ENCODE measurements at places on chromosomes 3 and 15.

- DNase-seq = no peak
These were observed 161.5 kb upstream of the MB21D2 start for GRCh38 chr3:193078996-193079753.

DNA sequence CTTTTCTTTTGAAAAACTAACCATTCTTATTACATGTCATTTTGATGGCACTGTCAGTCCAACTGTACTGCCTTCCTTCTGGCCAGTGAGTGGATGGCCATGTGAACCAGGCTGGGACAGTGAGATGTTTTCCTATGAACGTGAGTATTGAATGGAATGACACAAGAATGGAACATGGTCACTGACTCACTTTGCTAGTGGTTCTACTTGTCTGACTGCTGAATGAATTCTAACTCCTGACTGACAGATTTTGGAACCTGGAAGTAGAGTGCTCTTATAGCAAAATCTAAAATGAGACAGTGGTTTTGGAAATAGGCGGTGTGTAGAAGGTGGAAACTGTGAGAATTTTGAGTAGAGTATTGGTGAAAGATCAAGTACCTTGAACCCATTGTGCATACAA lies 606.9 kb upstream of the KCNMB2 start:
- DNase-seq = no peak

DNA sequence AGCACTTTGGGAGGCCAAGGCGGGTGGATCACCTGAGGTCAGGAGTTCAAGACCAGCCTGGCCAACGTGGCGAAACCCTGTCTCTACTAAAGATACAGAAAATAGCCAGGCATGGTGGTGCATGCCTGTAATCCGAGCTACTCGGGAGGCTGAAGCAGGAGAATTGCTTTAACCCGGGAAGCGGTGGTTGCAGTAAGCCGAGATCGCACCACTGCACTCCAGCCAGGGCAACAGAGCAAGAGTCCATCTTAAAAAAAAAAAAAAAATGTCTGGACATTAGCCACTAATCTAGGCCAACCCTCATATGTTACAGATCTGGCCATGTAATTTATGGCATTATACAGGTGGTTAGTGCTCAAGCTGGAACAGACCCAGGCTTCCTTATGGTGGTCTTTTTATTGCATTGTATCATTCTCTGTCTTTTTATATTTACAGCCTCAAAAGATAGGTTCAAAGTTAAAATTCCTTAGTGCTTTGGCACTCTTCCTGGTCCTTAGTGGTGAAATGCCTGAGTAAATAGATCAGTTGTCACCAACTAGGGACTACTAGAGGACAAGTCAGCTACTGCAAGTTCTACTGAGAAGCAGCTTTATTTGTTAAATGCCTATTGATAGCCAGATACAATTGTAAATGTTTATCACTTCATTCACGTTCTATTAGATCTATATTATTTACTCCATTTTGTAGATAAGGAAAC lies 16.0 kb downstream of the STARD9 start:
- no peak for DNase-seq

DNA sequence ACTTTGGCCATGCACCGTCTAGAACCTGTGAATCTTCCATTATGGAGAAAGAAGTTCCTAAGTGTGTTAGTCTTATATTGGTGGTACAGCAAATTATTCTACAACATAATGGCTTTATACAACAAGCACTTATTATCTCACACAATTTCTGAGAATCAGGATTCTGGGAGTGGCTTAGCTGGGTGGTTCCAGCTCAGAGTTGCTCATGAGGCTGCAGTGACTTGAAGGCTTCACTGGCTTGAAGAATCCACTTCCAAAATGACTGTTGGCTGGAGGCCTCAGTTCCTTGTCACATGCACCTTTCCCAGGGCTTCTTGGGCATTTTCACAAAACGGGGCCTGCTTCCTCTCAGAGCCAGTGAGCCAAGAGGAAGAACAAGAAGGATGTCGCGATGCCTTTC lies 82.3 kb upstream of the RNF7 start:
- DNase-seq = no peak

DNA sequence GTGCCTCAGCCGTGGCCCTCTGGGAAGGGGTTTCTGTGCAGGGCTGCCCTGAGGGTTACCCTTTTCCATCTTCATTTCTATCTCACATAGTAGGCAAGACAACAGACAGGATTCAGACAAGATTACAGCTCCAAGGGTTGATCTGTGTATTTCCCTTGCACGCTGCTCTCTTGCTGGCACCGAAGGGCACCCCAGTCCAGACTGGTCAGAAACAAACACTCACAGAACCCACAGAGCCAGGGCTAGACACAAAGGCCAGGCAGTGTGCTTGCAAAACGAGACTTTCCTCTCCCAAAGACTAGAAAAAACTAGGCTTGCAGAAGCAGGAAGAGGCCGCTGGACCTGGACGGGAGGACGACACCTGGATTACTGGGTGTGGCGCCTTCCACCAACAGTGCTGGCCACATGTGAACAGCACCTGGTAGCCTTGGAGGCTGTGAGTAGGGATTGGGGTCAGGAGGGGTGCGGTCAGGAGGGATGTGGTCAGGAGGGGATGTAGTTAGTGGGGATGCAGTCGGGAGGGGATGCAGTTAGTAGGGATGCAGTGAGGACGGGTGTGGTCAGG lies 96.8 kb downstream of the BDH1 start:
- no peak for DNase-seq

DNA sequence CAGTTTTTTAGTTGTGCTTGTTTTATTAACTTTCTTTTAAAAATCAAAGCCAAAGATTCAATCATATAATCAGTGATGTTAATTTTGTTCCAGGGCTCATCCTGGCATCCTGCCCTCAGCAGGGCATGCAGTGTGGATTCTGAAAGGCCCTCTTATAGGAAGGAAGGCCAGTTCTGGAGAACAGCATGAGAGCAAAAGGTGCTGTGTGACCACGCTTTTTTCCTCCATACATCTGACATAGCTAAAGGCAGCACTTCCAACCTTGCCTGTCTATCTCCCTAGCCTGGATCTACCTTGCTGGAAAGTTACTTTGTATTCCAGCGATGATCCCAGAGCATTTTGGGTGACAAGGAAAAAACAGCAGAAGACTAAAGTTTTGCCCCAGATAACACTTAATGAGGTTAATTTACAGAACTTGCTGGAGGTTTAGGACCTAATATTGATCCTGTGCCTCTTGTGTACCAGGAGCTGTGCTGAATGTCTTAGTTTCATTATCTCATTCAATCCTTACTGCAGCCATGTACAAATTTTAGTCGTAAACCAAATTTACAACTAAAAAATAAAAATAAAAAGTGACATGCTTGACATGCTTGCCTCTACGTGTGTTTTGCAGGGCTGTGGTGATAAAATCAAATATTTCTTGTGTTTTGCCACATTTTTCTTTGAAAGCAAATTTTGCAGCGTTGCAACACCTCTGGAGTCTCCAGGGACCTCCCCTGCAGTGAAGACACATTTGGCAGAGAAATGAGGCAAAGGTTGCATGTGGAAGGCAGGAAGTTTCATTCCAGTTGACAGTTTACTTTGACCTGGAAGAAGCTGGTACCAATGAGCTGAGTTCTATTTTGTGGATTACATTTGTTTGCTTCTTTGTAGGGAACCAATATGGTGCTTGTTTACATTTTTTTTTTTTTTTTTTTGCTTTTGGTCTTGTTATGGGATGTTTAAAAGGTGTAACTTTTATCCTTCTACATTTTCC lies 13.2 kb downstream of the IL1RAP start:
- no peak for DNase-seq

DNA sequence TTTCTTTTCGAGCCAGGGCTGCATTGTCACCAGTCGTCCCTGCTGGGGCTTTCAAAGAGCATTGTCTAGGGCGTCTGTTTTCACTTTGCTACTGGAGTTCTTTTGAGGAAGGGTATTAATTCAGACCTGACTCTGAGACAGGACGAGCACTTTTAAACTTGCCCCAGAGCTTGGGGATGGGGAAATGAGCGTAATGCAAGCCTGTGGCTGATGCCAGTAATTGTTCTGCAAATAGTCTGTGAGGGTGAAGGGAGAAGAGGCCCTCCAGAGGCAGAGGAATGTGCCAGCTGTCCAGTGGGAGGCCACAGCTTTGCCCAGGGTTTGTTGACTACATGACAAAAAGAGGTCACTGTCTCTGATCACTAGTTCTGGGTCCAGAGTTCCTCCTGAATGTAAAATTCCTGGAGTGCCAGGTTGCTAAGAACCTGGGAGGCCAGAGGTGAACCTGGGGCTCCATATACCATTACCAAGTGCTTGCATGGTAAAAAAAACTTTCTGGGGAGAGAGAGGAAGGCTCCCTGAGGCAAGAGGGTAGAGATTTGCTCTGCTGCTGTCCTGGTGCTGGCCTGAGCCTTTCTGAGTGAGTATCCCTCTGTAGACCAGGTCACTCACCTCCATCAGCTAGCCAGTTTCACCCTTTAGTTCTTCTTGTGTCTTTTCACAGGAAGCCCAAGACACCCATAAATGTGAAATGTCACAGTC lies 14.8 kb downstream of the EEFSEC start:
- DNase-seq = no peak

DNA sequence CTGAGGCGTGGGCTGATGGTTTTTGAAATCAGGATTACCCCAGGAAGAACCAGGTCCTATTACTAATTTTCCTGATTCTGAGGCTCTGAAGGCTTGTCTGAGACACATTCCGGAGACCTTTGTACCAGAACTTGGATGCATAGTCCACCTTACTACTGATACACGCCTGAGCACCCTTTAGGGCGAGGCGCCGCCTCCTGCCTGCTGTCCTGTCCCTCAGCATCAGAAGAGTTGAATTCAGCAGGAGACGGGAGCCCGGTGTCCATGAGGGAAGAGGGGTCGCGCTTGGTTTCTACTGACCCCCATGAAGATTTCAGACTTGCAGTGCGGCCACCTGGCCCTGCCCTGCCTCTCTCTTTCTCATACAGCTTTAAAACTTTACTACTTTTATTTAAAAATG lies 49.9 kb downstream of the KLF13 start:
- DNase-seq = no peak

DNA sequence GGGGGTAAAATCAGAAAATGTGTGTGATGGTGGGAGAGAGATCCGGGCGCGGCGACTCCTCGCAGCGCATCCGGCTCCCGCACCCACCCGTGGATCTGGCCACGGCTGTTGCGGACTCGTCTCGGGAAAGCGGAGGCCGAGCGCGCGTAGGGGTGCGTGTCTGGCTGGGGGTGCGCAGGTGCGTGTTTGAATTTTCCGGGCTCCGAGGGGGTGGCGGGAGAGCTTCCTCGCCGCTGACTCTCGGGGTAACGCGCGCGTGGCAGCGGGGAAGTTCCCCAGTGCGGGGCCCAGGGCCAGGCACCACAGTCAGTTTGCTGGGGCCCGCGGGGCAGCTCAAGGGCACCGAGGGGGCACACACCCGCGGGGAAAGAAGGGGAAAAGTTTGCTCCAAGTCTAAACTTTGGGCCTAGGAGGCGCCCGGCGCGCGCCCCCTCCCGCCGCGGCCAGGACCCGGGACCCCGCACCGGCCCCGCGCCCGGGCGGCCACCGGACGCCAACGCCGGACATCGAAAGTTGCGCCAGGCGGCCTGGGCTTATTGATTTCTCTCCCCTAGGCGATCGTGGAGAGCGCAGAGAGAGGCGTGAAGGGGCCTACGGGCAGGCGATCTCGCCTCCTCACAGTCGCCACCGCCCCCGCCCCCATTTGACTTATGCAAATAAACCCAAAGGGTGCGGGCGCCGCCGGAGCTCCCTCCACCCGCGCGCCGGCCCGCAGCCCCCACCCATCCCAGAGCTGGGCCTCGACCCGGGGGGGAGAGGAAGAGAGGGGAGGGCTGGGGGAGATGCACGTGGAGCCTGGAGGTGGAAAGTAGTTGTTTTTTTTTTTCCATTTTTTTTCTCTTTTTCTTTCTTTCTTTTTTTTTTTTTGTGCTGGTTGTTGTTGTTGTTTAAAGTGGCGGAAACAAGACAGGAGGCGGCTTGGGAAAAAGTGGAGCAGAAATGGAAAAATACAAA lies 639 bp downstream of the FOXP1 start:
- DNase-seq = peak; percentile 61

- DNase-seq = no peak
These were observed 158.7 kb downstream of the USP13 start for GRCh38 chr3:179811321-179812095.

DNA sequence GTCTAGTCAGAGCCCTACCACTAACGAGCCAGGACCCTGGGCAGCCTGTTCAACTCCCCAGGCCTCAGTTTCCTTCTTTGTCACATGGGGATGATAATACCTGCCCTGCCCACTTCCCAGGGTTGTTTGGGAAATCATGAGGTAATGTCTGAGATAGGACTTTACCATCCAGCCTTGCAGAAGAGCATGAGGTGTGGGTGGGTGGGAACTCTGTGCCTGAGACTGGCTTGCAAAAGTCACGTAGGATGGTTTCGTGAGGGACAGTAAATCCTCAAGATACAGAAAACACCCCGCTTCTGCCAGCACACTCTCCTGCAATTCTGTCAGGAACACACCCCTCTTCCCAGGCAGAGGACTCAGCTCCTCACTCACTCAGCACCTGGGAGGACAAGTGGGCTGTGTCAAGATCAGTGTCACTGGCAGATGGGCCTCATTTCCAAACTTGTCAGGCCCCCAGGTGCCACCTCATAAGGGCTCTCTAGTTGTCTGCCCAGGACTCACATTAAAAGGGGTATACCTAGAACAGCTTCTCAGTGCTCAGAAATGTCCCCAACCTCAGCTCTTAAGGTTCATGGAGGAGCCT lies 58.4 kb downstream of the DAPK2 start:
- DNase-seq = no peak

GRCh38 chr15:88284318-88284998 lies 27.9 kb upstream of the NTRK3 start:
- DNase-seq = no peak

- DNase-seq = no peak
These were observed 130.3 kb downstream of the GHSR start for GRCh38 chr3:172317984-172318383.

GRCh38 chr3:111594205-111594604 lies 941 bp downstream of the ZBED2 start:
- DNase-seq = no peak

DNA sequence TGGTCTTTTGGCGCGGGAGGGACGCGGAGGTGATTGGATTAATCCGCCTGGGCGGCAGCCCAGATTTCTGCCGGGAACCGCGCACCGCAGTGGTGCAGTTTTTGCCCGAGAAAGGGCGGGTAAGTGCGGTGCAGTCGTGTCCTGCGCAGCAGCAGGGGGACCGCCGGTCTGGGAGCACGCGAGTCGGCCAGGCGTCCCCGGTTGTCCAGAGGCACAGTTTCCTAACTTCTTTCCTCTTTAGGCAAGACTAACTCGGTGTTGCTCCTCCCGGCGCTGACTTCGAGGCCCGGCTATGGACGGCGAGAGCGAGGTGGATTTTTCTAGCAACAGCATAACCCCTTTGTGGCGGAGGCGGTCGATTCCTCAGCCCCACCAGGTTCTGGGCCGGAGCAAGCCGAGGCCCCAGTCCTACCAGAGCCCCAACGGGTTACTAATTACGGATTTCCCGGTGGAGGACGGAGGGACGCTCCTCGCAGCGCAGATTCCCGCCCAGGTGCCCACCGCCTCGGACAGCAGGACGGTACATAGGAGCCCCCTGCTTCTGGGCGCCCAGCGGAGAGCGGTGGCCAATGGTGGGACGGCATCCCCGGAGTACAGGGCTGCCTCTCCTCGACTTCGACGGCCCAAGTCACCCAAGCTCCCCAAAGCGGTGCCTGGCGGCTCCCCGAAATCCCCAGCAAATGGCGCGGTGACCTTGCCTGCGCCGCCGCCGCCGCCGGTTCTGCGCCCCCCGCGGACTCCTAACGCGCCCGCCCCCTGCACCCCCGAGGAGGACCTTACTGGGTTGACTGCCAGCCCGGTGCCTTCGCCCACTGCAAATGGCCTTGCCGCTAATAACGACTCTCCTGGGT lies 736 bp downstream of the ARHGEF26 start:
- DNase-seq = no peak

- DNase-seq = no peak
These were observed 3.0 kb downstream of the ROBO2 start for GRCh38 chr3:77042882-77043281.

- no peak for DNase-seq
These were observed 85.8 kb upstream of the RBMS3 start for GRCh38 chr3:29195056-29195455.
